ENCODE measurements at places on chromosomes 4 and X. TPM values are rescaled to one million over a fixed set of nuclear protein-coding genes. Genes with fewer than 3 reads are reported as not detected.

Gene GABRQ
- not detected for polyA plus RNA-seq

Gene TSPAN7
- polyA plus RNA-seq, result 0.38 TPM

Gene MAGEB16
- 0.22 TPM for polyA plus RNA-seq

Gene DSPP
- polyA plus RNA-seq, result not detected

DNA sequence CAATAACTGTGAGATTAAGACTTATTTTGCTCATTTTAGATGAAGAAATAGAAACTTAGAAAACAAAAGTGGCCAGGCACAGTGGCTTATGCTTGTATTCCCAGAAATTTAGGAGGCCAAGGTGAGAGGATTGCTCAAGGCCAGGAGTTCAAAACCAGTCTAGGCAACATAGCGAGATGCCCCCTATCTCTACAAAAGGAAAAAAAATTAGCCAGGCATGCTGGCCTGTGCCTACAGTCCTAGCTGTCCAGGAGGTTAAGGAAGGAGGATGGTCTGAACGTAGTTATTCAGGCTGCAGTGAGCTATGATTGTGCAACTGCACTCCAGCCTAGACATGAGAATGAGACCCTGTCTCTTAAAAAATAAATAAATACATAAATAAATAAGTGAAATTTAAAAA lies 28.0 kb downstream of the APELA start:
- no peak for DNase-seq
- no peak overlapping the region for H3K27ac ChIP-seq
- no peak overlapping the region for H3K4me3 ChIP-seq

- peaks cover 18% of the 10 kb centered on the region for H3K4me1 ChIP-seq
- H3K27ac ChIP-seq, result no peak overlapping the region
- no peaks in the 10 kb centered on the region for H3K27me3 ChIP-seq
- H3K4me3 ChIP-seq, result no peak overlapping the region
Measured at GRCh38 chr4:6972911-6973310, 63.3 kb downstream of the TBC1D14 start.

- no peaks in the 10 kb centered on the region for H3K4me1 ChIP-seq
- H3K4me3 ChIP-seq, result no peak overlapping the region
- no peaks in the 10 kb centered on the region for H3K27me3 ChIP-seq
- DNase-seq, result no peak
- no peak overlapping the region for H3K27ac ChIP-seq
Measured at GRCh38 chr4:82789025-82789776, 9.4 kb downstream of the SCD5 start.

DNA sequence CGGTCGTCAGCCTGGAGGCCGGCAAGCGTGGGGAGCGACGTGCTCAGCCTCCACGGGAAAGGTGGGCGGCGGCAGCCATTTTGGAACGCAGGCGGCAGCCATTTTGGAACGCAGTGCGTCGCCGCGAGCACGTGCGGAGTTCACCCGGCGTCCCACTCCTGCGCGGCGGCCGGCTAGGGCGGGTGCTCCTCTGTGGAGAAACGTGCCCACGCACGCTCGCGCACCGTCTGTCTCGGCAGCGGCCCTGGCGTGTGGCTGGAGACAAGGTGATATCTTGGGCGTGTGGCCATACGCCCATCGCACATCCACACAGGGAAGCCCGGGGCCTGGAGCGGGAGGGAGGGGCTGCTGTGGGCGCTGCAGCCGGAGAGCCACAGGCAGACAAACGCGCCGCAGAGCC lies 21.1 kb downstream of the CPLX1 start:
- H3K4me1 ChIP-seq, result no peaks in the 10 kb centered on the region
- no peak overlapping the region for H3K27ac ChIP-seq
- no peak for DNase-seq
- no peaks in the 10 kb centered on the region for H3K36me3 ChIP-seq
- no peaks in the 10 kb centered on the region for H3K27me3 ChIP-seq

- no peak overlapping the region for H3K4me3 ChIP-seq
- DNase-seq, result no peak
- peaks cover 34% of the 10 kb centered on the region for H3K36me3 ChIP-seq
- no peaks in the 10 kb centered on the region for H3K4me1 ChIP-seq
Measured at GRCh38 chr4:153622778-153623240, 61.3 kb upstream of the TLR2 start.

- no peak overlapping the region for H3K27ac ChIP-seq
- H3K27me3 ChIP-seq, result no peaks in the 10 kb centered on the region
- peaks cover 8% of the 10 kb centered on the region for H3K4me1 ChIP-seq
- DNase-seq, result no peak
Measured at GRCh38 chr4:16206848-16207247, 19.4 kb downstream of the TAPT1 start.

All from GM12878 (cell line).